WTC11 (cell line): ENCODE measurements at places on chromosomes 13 and 19. TPM values are rescaled to one million over a fixed set of nuclear protein-coding genes. Genes with fewer than 3 reads are reported as not detected.

Gene ZNF534
- total RNA-seq = 0.23 to 0.42 TPM (median 0.37 TPM) in 3 replicates

GRCh38 chr13:35693134-35693784 is 216.8 kb upstream of the MAB21L1 start:
- no peak for DNase-seq

- DNase-seq = peak; percentile 65
Observed at GRCh38 chr19:32570081-32570785, 10.8 kb upstream of the PDCD5 start.

Gene ZNF135
- total RNA-seq = 5.6 to 8.0 TPM (median 7.2 TPM) in 3 replicates

DNA sequence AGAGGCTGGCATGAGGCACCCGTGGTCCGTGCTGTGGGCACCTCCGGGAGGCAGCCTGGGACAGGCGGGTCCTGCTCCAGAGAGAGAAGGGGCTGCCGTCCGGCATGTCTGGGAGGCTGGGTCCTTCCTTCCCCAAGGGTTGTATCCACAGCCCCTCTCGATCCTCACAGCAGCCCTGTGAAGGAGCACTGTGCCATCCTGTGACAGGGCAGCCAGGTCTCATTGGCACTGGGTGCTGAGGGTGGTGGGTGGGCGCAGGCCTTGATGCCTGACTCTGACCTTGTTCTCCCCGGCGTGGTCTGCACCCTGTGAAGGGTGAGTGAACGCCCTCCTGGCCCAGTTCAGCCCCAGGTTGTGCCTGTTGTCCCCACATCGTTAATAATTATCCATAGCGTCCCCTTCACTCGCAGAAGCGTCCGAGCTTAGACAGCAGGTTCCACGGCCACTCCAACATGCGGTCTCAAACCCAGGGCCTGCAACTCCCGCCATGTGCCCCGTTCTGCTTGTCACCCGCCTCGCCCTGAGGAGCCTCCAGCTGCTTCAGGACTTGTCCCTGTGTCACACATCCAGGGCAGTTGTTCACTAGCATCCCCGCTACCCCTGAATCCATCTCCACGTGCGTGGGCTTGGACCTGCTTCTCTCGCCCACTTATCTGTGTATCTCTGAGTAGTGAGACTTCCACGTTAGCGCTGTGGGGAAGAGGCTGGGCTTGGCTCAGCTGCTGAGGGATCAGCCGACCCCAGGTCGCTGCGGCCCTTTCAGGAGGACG is 10.6 kb downstream of the ATP11A start:
- DNase-seq = peak; percentile 8

Gene CEACAM4
- total RNA-seq = not detected in 3 replicates

DNA sequence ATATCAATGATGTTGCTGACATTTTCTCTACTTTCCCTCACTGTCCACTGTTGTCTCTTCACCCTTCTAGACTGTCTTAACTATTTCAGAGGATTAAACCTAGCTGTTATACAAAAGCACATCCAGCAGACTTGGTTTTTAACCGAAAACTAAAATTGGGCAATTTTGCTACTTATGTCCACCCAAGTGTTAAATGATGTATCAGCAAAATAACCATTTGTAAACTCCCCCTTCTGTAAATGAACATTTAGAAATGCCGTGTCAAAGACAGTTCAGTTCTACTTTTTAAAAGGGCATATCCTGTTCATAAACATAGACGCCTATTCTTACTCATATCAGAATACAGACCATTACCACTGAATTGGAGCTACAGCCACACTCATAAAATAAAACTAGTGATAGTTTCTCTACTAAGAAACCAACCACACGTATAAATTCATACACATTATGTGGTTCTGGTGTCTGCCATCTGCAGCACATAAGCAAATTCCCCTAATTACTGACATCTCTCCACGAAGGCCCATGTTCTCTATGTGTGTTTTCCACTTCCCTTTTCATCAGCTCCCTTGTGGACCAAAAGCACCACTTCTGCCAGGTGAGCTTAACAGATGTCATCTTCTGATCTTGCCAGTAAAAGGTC is 1091.8 kb downstream of the PCDH9 start:
- DNase-seq = no peak

Gene OLFM2
- total RNA-seq = 66.0 to 93.3 TPM (median 91.8 TPM) in 3 replicates

GRCh38 chr13:105928048-105928447 is 607.4 kb downstream of the EFNB2 start:
- DNase-seq = no peak

DNA sequence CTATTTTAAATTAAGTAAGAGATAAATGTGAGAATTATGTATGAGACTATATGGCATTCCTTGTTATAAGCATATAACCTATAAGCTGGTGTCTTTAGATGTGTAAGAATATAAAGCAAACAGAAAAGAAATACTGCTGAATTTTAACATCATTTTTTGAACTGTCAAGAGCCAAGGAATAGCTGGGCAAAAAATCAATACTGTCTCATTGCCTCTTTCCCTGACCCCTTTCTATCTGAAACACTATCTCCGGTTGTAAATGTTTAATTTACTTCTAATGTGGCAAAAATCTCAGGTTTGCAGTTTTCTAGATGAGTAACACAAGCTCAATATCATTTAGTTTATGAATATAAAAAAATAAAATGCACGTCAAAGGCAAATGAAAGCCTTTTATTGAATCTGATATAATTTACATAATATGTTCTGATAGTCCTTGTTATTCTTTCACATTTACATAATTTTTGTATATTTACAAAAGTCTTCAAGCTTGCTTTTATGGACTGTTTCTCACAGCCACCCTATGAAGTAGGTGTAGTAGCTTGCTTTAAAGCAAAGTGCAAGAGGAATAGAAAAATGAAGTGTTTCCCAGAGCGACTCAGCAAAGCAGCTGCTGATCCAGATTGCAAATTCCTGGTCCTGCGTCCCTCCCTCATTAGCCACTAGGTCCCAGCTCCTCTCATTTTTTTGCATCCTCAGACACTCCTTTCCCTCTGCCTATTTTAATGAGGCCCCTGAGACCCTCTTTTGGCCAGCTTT is 188.2 kb upstream of the RFC3 start:
- DNase-seq = no peak

GRCh38 chr19:31974941-31975340 is 370.5 kb upstream of the ZNF507 start:
- DNase-seq = no peak

DNA sequence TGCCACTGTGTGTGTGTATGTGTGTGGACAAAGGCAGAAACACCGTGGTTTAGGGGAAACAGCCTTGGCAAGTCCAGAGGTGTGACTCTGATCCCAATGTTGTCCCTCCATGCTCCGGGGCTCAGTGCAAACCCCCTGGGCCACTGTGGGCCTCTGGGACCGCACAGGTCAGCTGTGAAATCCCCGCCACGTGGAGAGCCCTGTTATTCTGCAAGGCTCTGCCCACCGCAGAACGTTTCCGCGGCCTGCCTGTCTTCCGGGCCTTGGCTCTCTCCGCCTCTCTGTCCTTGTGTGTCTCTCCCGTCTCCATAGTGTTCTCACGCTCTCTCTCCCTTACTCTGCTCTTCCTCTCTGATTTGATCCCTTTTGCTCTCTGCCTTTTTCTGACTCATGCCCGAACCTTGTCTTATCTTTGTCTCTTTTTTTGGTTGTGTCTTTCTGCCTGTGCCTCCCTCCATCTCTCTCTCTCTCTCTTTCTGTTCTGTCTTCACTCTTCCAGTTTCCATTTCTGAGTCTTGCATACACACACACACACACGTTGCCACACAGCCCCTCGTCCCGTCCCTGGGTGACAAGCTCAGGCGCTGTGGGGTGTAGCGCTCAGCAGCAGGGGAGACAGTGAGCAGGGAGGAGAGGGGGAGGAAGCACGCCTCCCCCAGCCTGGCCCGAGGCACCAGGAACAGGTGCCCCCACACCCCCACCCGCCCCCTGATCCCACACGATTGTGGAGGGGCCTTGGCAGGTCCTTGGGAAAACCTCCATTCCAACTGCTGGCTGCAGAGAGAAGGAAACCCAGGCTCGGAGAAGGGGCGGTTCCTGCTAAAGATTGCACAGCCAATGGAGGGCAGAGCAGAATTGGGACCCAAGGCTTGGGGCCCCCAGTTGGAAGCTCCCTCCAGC is 3.0 kb downstream of the TTYH1 start:
- no peak for DNase-seq

DNA sequence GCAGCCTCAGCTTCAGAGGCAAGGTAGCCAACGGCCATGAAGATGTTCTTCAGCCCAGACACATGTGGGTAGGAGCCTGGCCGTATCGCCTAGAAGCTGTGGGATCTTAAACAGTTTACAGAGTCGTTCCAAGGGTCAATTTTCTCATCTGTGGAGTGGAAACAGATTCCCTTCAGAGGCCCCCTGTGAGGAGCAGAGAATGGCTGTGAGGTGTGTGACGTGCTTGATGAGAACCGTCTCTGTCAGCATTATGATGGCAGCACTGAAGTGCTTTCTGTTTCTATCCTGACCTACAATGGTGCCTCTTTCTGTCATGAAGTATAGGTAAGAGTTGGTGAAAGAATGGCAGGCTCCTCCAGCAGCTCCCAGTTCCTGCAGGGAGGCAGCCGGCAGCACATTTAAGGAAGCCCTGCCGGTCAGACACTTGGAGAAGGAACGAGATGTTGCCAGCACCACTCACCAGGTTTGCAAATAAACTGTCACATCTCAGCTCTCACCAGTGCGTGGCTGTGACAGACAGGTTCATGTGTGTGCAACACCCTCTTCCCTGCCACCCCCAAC is 277.3 kb downstream of the FOXO1 start:
- DNase-seq = no peak

DNA sequence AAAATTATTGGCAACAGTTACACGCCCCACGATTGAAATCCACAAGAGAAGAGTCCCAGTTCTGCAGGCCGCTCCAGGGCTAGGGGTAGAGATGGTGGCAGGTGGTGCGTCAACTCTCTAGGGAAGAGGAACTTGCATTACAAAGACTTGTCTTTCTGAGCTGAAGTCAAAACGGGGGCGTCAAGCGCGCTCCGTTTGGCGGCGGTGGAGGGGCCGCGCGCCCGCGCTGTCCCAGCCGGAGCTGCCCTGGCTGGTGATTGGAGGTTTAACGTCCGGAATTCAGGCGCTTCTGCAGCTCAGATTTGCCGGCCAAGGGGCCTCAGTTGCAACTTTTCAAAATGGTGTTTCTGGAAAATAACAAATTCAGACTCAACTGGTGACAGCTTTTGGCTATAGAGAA is 38.9 kb downstream of the SOX1 start:
- peak; percentile 73 for DNase-seq

DNA sequence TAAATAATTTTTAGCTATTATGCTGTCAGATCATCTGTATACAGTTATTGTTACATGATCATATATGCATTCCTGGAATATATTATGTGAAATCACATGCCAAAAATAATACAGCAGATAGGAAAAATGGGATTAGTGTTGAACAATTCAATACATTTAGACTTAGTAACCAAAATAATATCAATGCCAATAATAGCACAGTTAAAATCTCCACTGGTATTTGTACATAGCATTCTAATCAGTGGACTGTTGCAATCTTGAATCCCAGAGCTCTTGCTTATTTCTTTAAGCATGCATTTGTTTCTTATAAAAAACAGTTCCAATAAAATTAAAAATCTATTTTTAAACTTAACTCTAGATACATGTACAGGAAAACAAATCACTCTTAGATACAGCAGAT is 2772.2 kb downstream of the PCDH9 start:
- DNase-seq = no peak

DNA sequence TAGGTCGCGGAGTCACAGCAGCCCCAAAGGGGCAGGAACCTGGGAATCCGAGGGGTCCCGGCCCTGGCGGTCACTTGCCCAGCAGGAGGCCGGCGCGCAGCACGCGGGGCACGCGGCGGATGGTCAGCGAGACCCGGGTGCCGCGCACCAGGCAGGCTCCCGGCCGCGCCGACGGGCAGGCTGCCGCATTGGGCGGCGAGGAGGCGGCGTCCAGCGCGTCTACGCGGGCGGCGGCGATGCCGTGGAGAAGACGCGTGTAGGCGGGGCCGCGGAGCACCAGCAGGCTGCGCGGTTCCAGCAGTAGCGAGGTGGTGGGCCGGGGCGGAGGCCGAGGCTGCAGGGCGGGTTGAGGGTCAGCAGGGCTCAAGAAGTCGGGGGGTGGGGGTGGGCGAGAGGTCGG is 607 bp upstream of the SYNE4 start:
- peak; percentile 74 for DNase-seq

Gene CD70
- 1.7 to 2.1 TPM (median 1.7 TPM) in 3 replicates for total RNA-seq

Gene CACNG8
- 12.5 to 15.7 TPM (median 15.1 TPM) in 3 replicates for total RNA-seq

Gene CPAMD8
- total RNA-seq = 6.9 to 10.8 TPM (median 7.9 TPM) in 3 replicates

Gene SLITRK6
- total RNA-seq = 0.04 to 0.41 TPM (median 0.07 TPM) in 3 replicates

Gene NBEA
- total RNA-seq = 19.4 to 21.0 TPM (median 20.9 TPM) in 3 replicates

Gene GTF2F1
- total RNA-seq = 61.5 to 62.9 TPM (median 62.4 TPM) in 3 replicates

- no peak for DNase-seq
Observed at GRCh38 chr19:14616407-14616806, 33.5 kb downstream of the CLEC17A start.

DNA sequence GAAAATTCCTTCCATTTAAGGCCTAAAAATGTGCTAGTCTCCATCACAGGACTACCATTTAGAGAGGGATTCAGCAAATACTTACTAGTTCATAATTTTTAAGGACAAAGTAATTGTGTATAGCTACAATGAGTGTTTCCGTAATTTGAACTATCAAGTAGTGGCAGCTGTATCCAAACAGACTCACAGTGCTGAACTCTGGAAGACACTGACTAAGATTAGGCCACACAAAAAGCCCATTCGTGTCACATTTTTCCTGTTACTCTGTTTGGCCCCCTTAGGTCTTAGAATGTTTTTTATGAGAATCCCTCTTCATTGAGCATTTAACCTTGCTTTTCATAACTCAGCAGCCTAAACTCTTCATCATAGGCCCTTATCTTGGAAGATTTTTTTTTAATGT is 731.2 kb upstream of the PCDH9 start:
- DNase-seq = no peak

DNA sequence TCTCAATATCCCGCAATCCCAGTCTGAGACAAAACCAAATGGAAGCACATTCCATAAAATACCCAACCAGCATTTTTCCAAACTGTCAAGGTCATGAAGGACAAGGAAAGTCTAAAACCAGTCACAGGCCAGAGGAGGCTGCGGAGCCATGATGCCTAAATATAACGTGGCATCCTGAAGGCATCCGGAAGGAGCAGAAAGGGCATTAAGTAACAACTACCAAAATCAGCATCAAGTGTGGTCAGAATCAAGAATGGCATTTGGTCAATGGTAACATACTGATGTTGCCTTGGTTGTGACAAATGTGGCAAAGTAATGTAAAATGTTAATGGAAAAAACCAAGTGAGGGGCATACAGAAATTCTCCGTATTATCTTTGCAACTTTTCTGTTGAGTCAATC is 3.5 kb upstream of the ATF5 start:
- DNase-seq = no peak

Gene SACS
- 30.5 to 35.2 TPM (median 30.8 TPM) in 3 replicates for total RNA-seq
